ENCODE measurements at places on chromosomes 2 and 18.

DNA sequence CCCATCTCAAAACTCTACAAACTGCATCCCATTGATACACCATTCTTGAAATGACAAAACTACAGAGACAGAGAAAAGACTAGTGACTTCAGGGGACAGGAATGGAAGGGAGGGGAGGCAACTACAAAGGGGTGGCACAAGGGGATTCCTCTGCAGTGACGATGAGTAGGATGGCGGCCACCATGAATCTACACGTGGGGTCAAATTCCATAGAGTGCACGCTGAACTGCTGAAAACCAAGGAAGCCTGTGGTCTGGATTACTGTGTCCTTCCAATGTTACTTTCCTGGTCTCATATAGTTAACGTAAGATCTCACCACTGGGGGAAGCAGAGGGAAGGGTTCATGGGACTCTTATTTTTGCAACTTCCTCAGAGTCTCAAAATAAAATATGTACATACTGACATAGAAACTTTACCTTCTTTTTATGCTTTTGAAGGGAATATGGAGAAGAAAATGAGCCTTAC lies 23.6 kb downstream of the COX7A2L start:
- DNase-seq, result no peak

GRCh38 chr2:223598994-223599639 lies 3.0 kb downstream of the SCG2 start:
- no peak for DNase-seq

- DNase-seq, result no peak
These were observed 14.9 kb downstream of the ICOS start for GRCh38 chr2:203951366-203951902.

DNA sequence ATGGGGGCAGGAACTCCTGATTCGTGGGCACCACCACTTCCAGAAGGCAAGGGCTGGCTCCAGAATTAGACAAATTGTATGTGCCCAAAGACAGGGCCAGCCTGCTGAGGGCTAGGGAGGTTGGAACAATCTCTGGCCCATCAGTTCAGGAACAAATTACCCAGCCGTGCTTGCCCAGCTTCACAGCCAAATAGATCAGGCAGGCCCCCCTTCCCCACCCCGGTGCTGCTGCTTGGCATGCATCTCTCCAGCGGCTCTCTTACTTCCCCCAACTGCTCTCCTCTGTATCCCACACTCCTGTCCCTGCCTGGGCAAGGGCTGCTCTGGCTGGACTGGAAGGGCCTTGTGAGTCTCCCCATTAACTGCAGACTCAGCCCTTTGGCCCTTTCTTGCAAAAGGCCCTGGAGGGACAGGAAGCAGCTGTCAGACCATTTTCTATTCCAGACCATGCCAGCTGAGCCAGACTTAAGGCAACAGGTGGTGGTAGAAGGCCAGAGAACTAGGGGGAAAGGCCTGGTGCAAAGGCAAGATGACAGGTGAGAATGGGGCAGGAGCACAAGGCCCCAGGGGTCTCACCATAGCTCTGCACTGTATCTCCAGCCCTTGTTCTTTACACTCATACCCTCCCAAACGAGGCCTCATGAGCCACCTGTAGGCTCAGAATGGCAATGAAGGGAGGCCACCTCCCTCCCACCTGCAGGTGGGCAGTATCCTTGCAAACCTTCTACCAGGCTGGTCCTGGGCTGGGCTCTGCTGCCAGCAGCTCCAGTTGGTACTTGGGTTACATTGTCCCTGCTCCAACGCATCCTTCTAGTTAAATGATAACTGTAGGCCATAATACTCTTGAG lies 30.7 kb upstream of the ACAA2 start:
- DNase-seq, result no peak

DNA sequence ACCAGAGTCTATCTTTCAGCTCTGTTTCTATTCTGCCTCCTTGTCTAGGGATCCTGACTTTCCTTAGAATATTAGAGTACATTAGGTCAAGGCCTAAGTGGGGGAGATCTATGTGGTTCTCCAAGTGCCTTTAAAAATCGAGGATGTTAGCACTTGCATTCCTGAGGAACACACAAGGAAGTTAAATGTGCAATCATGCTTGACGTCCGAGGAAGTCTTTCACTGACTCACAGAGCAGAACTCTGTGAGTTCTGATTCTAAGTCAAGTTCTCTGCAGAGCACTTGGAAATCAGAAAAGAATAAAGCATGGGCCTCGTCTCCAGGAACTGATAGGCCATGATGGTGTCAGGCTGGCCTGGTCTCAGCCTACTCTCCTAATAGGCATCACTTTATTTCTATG lies 17.2 kb downstream of the FHOD3 start:
- no peak for DNase-seq

- no peak for DNase-seq
These were observed 31.9 kb downstream of the ACSL3 start for GRCh38 chr2:222892761-222893160.

DNA sequence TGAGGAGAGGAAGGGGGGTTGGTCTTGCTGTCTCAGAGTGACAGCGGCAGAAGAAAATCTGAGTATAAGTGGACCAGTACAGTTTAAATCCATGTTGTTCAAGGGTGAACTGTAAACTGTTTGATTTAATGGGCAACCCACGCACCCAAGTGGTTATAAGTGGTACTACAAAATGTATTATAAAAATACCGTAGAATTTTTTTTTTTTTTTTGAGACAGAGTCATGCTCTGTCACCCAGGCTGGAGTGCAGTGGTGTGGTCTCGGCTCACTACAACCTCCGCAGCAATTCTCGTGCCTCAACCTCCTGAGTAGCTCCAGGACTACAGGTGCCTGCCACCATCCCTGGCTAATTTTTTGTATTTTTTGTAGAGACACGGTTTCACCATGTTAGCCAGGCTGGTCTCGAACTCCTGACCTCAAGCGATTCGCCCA lies 2.1 kb upstream of the CHCHD5 start:
- peak; percentile 28 for DNase-seq

- DNase-seq, result no peak
These were observed 1.4 kb upstream of the ACMSD start for GRCh38 chr2:134836986-134837385.

DNA sequence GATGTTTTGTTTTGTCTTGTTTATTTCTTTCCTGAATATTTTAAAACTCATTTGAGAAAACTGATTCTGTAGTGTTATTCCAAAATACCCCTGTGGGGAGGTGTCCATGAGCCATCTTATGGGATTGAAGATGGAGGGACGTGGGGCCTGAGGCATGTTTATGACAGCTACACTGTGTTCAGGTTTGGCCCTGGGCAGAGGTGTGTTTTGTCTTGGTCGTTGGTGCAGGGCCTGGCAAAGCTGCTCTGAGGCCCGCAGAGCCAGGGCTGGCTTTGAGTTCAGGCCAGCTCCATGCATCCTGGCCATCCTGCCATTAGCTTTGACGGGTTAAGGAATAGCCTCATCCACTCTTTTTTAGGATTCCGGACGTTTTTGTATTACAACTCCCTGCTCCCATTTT lies 68.9 kb downstream of the TMEM18 start:
- DNase-seq, result no peak

DNA sequence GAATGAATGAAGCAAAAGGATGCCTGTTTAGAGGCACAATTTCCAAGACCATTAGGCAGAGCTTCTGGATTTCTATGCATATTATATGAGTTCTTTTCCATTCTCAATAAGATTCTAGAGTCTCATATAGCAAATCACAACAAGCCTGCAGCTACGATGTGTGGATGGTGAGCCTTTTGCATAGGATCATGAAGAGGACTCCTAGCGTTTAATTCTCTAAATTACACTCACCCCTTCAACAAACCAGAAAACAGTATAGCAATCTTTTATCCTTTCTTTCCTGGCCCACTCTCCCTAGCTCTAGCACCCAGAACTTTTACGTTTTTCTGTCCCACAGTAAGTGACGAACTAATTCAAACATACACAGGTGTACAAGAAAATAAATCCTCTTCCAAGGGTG lies 293.1 kb upstream of the KLHL29 start:
- DNase-seq, result peak; percentile 8

- no peak for DNase-seq
These were observed 128.1 kb downstream of the EIPR1 start for GRCh38 chr2:3249476-3249962.

- no peak for DNase-seq
These were observed 29.9 kb downstream of the SCN7A start for GRCh38 chr2:166464187-166464586.

- peak; percentile 94 for DNase-seq
These were observed 252.5 kb downstream of the ETAA1 start for GRCh38 chr2:67649331-67650261.

DNA sequence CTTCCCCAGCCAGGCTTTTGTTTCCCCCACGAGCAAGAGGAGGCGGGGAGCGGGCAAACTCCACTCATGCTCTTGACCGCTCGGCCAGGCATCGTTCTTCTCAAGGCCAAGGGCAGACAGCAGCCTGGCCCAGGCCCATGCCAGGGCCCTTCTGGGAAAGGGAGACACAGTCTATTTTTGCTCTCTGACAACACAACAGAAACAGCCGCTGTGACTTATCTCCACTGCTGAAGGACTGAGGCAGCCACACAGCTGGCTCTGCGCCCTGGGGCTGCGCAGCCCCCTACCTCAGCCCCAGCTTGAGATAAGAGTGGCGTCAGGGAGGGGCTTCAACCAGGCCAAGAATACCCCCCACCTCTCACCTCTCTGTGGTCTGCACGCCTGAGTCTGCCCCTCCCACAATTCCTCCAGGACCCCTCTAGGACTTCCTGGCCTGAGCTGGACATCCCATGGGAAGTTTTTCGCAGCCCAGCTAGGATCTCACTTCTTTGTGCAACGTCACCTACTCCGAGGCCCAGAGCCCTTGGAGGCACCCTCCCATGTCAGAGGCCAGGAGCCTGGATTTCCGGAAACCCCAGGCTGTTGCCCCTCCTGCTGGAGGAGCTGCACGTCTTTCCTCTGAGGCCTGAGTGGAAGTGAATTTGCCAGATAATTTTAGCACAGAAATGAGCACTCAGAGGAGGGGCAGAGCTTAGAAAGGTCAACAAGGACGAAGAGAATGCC lies 118.9 kb upstream of the OTOS start:
- DNase-seq, result no peak

- DNase-seq, result no peak
These were observed 692.9 kb downstream of the SLC4A3 start for GRCh38 chr2:220320326-220320725.

DNA sequence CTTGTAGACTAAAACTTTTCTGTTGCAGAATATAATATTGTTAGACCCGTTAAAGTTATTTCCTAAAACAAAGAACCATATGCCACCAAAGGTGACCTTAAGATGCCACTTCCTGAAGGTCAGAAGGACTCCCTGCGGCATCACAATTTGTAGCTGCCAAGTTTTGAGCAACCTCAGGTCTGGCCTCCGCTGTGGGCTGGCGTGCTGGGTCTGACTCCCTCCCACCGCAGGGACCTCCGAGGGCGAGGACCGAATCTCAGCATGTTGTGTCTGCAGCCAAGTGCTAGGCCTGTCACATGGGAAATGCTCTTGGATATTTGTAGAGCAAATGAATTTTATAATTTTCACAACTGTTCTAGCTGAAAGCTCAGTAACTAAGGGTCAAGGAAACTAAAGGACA lies 285.9 kb downstream of the NDUFA10 start:
- DNase-seq, result no peak

DNA sequence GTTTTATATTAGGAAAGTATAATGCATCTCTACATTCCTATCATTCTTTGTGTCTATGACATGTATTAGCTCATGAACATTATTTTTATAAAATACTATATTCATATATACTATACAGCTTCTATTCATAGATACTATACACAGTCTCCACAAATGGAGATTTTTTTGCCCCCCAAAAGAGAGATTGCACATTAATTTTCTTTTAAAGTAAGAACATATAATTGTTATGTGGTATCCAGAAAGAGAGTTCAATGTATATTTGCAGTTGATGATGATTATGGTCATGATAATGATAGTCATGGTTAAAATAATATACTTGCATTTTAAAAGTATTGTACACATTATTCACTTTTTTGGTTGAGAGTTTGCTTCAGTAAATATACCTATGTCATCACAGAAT lies 445.3 kb downstream of the DSC3 start:
- no peak for DNase-seq

DNA sequence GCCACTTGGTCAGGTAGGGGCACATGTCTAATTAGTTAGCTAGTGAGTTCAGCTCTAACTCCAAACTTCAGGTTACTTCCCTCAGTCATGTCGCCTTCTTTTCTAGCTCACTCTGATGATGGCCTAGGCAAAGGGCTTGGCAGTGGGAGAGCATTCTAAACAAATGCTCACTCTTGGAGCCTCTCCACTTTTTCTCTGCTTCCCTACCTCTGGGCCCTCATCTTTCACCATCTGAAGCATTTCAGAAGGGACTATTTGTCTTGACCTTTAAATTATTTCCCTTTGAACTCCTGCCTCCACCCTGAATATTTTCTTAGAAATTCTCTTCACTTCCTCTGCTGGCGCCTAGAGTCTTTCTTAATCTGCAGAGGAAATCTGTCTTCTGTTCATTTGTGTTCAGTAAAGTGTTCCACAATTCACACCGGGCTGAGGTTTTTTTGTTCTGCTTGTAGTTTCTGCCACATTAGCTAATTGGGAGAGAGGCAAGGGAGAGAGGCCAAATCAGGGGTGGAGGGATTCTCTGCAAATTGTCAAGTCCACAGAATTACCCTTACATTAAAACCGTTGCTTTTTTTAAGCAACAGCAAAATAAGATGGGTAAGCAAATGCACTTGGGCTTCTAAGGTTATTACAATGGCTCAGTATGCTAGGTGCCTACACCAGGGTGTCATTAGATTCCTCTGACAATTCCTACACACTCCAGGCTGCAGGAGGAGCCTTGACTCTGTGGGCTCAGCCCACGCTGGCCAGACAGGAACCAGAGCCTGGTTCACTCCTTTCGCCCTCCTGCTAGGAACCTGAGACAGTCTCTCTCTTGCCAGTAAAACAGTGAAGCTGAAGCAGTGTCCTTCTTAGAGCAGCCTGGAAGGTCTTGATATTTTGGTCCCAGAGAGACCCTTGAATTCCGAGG lies 5.5 kb downstream of the MSGN1 start:
- DNase-seq, result no peak

DNA sequence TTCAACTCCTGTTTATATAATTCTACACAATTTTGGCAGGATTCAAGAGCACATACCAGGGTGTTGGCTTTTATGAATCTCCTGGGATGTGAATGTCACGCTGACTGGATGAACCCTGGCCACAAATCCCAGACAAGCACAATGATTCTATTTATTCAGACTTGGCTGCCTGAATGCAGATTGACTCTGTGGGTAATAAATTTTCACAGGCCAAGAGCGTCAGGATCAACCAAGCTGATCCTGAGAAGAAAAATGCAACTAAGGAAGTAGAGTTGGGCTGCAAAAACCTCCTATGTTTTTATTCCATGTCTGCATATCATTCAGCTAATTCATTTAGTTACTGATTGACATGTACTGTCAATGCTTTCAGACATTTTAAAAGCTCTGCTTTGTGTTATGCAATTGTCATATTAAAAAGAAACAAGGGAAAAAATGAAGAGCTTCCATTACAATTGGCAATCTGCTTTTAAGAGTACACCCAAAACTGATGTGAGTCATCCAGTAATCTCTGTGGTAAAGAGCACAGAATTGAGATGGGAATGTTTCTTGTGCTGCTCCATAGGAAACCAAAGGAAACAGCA lies 173.0 kb upstream of the REV1 start:
- DNase-seq, result no peak

GRCh38 chr2:67561457-67561965 lies 164.4 kb downstream of the ETAA1 start:
- DNase-seq, result peak; percentile 86

- DNase-seq, result no peak
These were observed 52.1 kb upstream of the LYPD6 start for GRCh38 chr2:149278161-149278871.

Data from SHP77 (cell line).